Urinary bladder (tissue), 4 donors: ENCODE measurements at places on chromosomes 4 and X. TPM values are rescaled to one million over a fixed set of nuclear protein-coding genes. Genes with fewer than 3 reads are reported as not detected.

DNA sequence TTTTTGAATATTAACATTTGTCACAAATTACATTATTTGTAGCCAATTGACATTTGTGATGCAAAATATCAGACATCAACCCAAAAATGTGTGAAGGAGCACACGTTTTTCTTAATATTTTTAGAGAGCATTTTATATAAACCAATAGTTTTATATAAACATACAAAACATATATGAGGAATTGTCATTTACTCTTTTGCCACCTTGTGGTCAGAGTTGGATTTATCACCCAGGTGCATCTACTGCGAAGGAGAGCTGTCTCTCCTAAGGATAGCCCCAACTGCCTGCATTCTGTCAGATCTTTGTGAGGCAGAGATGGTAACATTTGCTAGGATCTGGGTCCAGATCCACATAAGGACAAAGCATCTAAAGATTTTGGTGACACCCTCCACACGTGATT, 2.5 kb upstream of the USP27X start:
- DNase-seq, result no peak

GRCh38 chr4:86106475-86106874, 253.4 kb downstream of the MAPK10 start:
- no peak for DNase-seq

DNA sequence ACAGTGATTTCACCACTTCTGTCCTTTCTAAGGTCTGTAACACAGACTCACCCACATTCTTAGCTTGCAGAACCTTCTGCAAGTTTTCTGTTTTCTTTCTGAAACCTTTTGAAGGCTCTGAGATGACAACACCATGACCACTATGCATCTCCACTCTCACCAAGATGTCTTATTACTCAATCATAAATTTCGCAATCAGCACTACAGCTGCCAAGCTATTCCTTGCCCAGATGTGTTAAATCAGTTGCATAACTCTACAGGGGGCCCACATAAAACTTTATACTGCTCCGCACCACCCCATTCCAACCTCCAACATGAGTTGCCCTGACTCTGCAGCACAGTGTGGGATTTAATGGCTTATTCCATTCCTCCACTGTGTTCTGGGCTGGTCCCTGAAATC, 229.9 kb downstream of the COL25A1 start:
- DNase-seq, result no peak

Gene GYG2
- total RNA-seq, result 5.8 TPM

Gene INPP4B
- 53.9 TPM for total RNA-seq
